Effector CD8-positive, alpha-beta T cell (primary cell): ENCODE measurements at places on chromosomes 6 and 20.

DNA sequence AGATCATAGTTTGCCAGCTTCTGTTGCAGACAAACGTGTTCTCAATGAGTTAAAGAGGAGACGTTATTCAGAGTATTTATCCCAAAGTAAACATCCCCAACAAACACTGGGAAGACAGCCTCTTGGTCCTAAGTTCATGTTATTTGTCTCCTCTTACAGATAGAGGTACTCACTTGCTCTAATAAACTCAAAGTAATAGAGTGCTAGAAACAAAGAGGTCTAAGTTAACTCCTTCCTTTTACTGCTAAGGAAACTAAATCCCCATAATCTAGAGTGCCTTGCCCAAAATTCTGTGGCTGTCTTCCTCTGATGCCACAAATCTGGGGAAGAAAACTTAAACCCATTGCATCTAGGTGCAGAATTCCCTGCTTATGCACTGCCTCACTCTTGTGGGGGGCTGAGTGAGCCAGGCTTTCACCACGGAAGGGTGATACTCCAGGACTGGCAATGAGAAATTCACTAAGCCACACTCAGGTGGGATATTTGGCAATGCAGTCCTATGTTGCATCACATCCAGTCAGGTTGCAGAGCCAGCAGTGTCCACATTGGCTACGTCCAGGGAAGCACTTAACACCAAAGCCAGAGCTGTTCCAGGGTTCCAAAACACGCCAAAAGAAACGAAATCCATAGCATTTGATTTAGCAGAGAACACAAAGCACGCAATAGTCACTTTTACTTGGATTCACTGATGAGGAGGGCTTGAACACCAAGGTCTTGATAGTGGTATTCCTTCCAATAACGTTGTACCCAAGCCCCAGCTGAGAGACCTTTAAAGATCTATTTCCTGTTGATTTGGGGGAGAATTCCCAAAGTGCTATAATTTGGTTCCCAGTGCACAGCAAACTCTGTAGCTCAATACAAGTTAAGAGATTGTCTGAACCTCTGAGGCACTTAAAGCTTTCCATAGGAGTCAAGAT is 81.0 kb upstream of the FOXQ1 start:
- DNase-seq: no peak

DNA sequence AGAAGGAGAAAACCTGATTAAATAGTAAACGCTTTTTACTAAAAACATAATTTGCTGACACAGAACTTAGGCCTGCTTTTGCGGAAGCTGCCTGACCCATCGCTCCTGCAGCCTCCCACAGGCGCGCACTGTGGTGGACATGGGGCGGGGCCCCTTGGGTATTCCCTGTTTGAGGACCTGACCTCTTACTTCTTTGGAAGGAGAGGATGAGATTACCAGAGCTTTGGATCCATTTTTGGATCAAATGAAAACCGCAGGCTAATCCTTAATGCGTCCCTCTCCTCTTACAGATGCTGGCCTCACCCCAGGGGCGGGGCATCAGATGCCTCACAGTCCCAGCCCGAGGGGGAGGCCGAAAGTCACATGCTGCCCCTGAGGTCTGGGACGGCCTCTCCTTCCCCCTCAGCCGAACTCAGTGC is 151.0 kb downstream of the SCML4 start:
- DNase-seq: no peak

DNA sequence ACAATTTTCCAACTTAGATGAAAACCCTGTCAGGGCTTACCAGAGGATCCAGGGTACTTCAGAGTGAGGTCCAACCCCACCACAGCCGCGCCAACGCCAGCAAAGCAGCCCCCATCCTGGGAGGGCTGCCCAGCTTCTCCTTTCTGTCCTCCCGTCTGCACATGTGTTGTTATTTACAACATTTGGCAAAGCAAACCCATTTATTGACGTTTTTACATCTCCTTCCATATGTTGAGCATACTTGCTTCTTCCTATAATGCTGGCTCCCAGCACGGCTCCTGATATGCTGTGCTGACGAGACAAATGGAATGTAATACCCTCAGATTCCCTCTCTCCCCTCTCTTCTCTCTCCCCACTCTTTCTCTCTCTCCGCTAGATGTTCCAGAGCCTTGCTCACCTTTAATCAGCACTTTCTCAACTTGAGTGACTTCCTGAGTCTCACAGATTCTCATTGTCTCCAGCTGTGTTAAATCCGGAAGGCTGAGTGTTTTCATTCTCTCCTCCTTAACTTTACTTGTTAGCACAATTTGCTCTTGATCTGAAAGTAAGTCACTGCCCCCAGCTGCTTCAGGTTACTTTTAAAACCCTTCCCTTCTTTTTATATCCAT is 22.7 kb downstream of the RCAN2 start:
- no peak for DNase-seq

DNA sequence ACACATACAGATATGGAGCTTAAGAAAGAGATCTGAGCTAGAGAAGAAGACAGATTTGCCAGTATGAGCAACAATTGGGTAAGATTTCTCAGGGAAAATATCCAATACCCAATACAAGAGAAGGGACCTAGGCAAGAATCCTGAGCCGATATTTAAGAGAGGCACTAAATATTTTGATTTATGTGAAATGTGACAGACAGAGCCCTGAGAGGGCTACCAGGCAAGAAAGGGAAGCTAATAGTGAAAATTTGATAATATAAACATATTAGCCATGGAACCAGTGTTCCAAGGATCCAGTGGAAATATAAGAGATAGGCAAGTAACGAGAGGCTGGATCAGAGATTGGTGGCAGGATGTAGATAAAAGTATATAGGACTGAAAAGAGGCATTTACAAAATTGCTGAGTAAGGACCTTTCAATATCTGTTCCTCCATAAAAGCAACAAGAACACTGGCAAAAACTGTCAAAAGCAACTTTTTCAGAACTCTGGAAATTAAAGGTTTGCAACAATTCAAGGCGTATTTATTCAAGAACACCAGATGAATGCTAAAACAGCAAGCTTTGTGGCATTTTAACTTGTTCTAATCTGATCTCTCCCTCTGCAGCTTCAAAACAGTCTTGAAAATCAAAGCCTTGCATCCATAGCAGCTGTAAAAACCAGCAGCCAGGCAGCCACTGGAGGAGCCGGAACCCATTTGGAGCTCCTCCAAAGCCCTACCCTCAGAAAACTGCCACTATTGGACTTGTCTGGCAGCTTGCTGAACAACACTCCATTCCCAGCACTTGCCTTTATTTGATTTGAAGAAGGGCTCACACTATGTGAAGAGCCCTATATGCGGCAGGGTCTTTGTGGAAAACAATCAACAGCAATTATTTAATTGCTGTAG is 58.8 kb downstream of the REV3L start:
- no peak for DNase-seq

- no peak for DNase-seq
Observed at GRCh38 chr6:77263003-77263402, 200.3 kb downstream of the HTR1B start.

DNA sequence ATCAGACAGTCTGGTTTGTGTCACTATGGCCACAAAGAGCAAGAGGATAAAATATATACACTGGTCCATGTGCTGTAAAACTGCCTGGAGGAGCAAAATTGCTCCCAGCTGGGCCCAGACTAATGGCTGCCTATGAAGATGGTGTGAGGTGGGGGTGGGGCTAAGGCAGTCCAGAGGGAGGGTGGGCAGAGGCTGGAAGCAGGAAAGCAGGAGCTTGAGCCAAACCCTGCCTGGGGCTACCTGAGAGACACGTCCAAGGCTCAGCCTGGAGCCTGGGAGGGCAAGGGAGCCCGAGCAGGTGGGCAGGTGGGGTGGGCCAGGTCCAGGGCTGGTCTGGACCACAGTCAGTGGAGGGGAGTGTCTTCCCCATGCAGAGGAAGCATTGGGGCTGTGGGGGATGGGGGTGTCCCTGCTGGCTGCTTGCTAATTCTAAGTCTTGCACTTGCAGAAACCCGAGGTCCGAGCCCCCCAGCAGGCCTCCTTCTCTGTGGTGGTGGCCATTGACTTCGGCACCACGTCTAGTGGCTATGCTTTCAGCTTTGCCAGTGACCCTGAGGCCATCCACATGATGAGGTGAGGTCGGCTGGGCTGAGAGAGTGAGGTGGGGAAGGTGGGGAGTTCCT is 9.5 kb downstream of the HSPA12B start:
- DNase-seq: no peak

DNA sequence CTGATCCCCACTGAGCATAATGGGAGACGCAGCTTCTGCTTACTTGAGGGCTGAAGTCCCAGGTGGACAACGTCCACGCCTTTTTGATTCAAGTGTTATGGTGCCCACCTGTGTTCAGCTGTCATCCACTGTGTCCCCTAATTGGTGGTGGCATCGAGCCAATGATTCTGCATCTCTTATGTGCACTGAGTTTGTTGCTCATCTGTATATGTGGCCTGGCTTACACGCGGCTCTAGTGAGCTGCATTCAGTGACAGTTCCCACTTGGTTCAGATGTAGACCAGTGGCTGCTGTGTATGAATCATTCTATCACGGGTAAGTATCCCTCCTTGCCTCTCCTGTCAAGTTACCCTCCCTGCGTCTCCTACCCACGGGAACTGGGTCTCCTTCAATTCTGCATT is 131.2 kb upstream of the CLDN20 start:
- no peak for DNase-seq

- DNase-seq: no peak
Observed at GRCh38 chr6:4124351-4124750, 11.0 kb downstream of the ECI2 start.

GRCh38 chr20:34015401-34016335 is 22.0 kb downstream of the RALY start:
- DNase-seq: no peak

DNA sequence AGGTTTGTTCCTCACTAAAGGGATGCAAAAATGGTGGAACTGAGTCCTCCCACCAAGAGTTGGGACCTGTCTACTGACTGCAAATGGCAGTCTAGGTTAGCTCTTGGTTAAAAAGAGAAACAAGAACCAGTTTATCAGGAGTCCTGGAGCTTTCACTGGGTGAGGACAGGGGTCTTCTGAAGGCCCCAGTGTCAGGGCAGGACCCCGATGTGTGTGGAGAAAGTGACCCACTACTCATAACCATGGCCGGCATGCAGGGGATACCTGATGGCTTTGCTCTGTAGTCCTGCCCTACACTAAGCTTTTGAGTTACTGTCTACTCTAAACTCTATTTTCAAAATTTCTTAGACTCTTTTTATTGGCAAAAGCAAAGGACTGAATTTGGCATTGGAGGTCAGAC is 220.5 kb downstream of the ANKRD60 start:
- no peak for DNase-seq

- no peak for DNase-seq
Observed at GRCh38 chr6:155936551-155936950, 480.9 kb upstream of the NOX3 start.

DNA sequence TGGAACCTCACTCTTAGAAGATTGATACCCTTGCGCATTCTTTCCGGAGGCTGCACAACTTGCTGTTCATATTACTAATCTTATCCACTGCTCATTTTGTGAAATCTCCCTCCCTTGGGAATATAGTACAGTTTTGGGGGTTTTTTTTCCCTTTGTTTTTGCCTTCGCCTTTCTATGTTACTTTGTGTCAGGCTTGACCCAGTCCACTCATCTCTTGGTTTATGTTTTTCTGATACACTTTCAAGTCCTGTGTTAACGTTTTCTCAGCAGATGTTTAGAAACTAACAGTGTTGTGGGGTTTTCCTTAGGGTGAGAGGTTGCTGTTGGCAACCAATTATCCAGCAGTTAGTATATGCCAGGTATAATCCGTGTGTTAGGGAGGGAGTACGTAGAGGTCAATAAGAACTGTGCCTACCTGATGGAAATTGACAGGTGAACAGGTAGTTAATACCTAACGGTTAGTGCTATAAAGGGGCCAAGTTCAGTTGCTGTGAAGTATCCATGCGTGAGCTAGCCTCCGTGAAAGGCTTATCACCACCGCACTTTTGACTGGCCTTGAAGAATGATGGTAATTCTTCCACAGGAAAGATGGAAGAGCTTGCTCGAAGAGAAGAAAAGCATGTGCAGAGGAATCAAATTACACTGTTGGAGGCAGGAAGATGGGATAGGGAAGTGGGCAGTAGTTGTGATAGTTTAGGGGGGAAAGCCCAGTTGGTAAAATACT is 1.4 kb downstream of the NFYA start:
- no peak for DNase-seq

DNA sequence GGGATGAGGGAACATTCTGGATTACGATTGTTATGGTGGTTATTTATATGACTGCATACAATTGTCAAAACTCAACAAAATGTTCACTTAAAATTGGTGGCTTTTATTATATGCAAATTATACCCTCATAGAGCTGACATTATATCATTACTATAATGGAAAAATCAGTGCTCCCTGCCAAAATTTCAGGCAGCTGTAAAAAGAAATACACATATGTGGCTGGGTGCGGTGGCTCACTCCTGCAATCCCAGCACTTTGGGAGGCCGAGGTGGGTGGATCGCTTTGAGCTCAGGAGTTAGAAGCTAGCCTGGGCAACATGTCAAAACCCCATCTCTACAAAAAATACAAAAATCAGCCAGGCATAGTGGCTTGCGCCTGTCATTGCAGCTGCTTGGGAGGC is 75.8 kb upstream of the SULF2 start:
- no peak for DNase-seq

GRCh38 chr6:96923400-96923799 is 1.1 kb upstream of the KLHL32 start:
- DNase-seq: no peak

DNA sequence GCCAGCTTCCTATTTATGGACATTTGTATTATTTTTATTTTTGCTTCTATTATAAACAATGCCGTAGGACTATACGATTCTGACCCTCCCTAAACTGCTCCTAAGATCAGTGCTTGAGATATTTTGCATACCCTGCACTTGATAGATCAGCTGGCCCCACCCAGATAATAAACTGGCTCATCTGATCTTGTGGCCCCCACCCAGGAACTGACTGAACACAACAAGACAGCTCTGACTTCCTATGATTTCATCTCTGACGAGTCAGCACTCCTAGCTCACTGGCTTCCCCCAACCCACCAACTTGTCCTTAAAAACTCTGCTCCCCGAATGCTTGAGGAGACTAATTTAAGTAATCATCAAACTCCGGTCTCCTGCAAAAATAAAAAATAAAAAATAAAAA is 34.9 kb upstream of the TFAP2A start:
- no peak for DNase-seq

DNA sequence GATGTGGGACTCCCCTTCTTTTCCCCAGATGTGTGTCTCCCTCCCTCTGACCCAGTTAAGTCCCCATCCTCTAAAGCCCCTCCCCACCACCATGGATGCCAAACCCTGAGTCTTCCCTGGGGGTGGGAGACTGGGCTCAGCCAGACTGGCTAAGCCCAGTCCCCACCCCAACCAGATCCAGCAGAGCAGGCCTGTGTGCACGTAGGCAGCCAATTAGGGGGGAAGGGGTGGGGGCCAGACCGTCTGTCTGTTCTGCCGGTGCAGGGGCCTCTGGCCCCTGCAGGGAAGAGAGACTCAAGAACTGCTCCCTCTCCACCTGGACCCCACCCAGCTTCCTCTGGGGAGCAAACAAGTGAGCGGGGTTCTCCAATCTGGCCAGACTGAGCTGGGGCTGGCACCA is 605 bp downstream of the COX4I2 start:
- no peak for DNase-seq

DNA sequence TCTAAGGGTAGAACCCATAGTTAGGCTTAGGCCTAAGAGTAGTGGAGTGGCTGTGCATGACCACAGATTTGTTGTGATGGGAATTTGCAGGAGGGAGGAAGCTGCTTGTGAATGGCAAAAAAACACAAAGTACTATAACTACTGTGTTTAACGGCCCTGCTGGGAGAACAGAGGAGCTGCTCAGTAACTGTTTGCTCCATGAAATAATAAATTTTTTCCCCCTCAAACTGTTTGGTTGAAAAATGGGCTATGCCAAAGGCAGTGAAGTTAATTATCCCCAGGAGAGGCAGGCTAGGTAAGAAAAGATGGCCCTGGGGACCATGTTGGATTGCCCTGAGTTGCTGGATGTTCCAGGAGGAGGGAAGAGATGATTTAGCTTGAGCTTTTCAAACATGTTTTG is 256.5 kb upstream of the PRND start:
- DNase-seq: no peak
